ENCODE measurements at places on chromosomes 5 and 9. TPM values are rescaled to one million over a fixed set of nuclear protein-coding genes. Genes with fewer than 3 reads are reported as not detected.

Gene SNCAIP
- total RNA-seq: 11.5 TPM

Gene GOLM1
- 27.9 TPM for total RNA-seq

DNA sequence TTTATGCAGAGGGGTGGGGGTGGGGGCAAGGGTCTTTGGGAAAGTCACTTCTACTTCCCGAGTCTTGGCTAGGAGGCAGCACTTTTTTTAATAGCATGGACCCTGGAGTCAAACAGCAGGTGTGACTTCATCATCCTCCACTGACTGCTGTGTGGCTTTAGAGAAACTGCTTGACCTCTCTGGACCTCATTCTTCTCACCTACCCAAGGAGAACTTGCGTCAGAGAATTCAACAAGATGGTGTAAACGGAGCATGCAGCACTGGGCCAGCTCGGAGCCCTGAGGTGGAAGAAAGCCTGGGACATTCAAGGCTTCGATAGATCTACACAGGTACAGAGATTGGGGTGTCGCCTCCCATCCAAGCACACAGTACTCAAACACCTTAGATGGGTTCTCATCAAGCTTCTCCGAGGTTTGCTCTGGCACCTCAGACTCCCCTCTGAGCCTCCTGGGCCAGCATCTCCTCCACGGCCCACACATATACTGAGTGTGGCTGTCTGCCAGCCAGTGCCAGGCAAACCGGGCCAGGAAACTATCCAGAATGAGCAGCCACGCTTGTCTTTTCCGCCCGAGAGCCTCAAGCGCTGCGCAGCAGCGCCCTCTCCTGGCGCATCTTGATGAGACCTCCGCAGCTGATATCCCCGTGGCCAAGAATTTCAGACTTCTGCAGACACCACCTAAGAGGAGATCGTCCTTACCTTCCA lies 4.6 kb upstream of the SLC25A48 start:
- DNase-seq: no peak

Gene IL17B
- not detected for total RNA-seq

DNA sequence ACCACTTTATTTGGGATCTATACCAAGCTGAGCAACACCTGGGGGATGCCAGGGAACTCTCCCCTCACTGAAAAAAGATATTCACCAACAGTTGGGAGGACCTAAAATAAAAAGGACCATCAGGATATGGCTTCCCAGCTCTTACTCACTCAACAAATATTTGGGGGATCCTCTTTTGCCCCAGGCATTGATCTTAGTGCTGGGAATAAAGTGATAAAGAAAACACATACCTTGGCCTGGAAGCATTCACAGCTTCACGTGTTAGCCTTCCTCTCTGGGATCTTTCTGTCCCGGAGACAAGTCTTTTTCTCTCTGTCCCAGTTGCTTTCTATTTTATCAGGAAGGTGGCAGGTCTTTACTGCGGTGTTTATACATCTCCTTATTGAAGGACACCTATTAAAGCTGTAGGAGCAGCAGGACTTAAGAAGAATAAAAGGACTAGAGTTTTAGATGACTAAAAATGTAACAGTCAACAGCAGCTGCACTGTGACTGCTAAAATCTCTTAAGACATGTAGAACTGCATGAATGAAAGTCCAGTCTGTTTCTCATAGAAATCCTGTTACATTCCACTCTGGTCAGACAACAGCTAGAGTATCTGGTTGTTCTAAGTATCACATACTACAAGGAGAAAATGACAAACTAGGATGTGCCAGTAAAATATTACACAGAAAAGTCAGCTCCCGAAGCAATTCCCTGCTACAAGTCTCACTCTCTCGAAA lies 90.0 kb upstream of the ITGA2 start:
- DNase-seq: no peak

Gene PTAR1
- 85.1 TPM for total RNA-seq

Gene ENTREP1
- 2.8 TPM for total RNA-seq

Gene EPB41L4A
- total RNA-seq: 64.3 TPM

- DNase-seq: no peak
Measured at GRCh38 chr5:180590543-180591310, 572 bp downstream of the SCGB3A1 start.

DNA sequence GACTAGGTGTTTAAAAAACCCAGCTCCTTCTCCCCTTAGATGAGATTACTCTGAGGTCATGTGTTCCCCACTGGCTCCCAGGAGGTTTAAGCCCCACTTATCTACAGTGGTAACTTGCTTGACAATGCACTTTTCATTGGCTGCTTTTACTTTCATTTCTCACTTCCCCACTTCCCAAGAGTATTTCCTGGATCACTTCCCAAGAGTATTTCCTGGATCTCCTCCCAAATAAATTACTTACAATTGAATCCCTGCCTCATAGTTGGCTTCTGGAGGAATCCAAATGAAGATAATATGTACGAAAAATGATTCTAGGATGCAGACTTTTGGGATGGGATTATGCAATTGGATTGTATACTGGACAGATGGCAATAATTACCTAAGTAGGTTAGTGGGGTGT lies 47.1 kb upstream of the CHSY3 start:
- DNase-seq: no peak

Gene IL3
- not detected for total RNA-seq

DNA sequence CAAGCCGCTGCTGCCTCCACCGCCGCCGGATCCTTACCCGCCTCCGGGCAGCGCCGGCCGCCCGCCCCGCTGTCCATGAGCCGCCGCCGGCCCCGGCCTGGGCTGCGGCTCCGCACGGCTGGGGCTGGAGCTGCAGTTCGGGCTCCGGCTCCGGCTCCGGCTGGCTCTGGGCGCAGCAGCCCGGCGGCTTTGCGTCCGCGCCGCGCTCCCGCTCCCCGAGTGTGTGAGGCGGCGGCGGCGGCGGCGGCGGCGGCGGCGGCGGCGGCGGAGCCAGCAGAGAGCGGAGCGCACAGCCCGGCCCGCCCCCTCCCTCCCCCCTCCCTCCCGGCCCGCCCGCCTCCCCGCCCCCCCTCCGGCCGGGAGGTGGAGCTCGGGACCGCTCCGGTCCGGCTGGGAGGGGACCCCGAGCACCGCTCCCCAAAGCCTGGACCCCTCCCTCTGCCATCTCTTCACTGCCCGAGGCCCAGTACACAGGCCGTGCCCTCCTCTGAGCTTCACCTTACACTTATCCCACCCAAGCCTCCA lies at the start of gene PCDH1:
PCDH1 (minus strand) TSS at position 225 of the 525 bp plus-strand sequence; CDS start at position 77, 148 bp downstream.
- DNase-seq: no peak

DNA sequence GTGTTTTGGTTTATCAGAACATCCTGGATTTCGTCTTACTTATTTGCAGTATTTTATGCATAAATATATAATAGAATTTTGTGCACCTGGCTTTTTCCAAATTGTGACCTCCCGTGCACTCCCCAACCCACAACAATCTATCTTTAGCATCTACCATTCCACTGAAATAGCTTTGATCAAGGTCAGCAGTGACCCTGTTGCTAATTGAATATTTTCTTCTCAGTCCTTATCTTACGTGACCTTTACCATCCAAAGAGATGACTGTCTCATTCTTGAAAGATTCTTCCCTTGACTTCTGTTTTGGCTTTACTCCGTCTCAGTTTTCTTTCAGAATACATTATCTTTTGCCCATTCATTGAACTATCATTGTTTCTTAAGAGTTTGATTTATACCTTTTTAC lies 18.4 kb downstream of the NDUFS4 start:
- no peak for DNase-seq

All from omental fat pad (tissue), 4 donors.